ENCODE measurements at places on chromosomes 4 and X. TPM values are rescaled to one million over a fixed set of nuclear protein-coding genes. Genes with fewer than 3 reads are reported as not detected.

The UGT2B28 gene
- total RNA-seq: not detected

The HCFC1 gene
- 35.6 TPM for total RNA-seq

The FHDC1 gene
- total RNA-seq: 0.16 TPM

The GAGE2A gene
- total RNA-seq: not detected

The RTL5 gene
- total RNA-seq: 2.6 TPM

The FRG2 gene
- total RNA-seq: not detected

The TRIM75 gene
- total RNA-seq: not detected

The DGAT2L6 gene
- not detected for total RNA-seq

The NDUFA1 gene
- 58.9 TPM for total RNA-seq

The PNMA5 gene
- total RNA-seq: not detected

The RHOH gene
- under 0.01 TPM for total RNA-seq

The KCNE5 gene
- total RNA-seq: 0.52 TPM

The POLN gene
- 0.96 TPM for total RNA-seq

The NLGN4X gene
- 0.32 TPM for total RNA-seq

The NLGN3 gene
- total RNA-seq: 3.1 TPM

The UGT2B17 gene
- total RNA-seq: not detected

The GDPD2 gene
- total RNA-seq: not detected

The RIPPLY1 gene
- total RNA-seq: not detected

The CITED1 gene
- not detected for total RNA-seq

The MAOB gene
- total RNA-seq: 0.39 TPM

The ITM2A gene
- 0.32 TPM for total RNA-seq

The CRMP1 gene
- 16.0 TPM for total RNA-seq

The HELT gene
- not detected for total RNA-seq

The NUDT6 gene
- total RNA-seq: 7.5 TPM

The ERAS gene
- not detected for total RNA-seq

The C4orf51 gene
- total RNA-seq: not detected

The GABRG1 gene
- not detected for total RNA-seq

The S100P gene
- total RNA-seq: not detected

The CT47C1 gene
- not detected for total RNA-seq

The SHROOM4 gene
- 0.72 TPM for total RNA-seq

The OCRL gene
- 13.1 TPM for total RNA-seq

The KCND1 gene
- 2.4 TPM for total RNA-seq

The GRIA3 gene
- total RNA-seq: 0.39 TPM

The GC gene
- not detected for total RNA-seq

The GPC4 gene
- total RNA-seq: 3.9 TPM

The HHIP gene
- 0.24 TPM for total RNA-seq

The FREM3 gene
- not detected for total RNA-seq

The SLIT2 gene
- 2.2 TPM for total RNA-seq

The SSX4 gene
- not detected for total RNA-seq

The CAPN6 gene
- total RNA-seq: 0.13 TPM

The SLC34A2 gene
- total RNA-seq: not detected

The TMSB15C gene
- total RNA-seq: 3.2 TPM

The CNKSR2 gene
- total RNA-seq: 1.0 TPM

The MAGEA3 gene
- not detected for total RNA-seq

The AMER1 gene
- total RNA-seq: 1.8 TPM

Measured in epithelial cell of alveolus of lung (primary cell).